ENCODE measurements at places on chromosomes 5 and 9.

DNA sequence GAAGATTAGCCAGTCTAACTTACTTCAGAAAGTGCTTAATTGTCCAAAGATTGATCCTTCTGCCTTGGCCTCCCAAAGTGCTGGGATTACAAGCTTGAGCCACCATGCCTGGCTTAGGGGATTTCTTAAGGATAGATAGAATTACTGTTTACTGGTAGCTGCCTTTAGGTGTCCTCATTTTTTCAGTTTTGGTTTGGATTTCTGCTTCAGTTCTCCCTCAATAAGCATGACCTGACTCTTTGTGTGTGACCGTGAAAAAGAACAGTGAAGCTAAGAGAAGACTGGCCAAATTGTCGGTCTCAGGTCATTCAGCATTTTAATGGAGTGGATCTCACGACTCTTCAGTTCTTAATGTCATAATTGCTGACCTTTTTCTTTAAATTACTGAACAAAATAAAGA, 22.9 kb upstream of the CMYA5 start:
- no peak for DNase-seq

DNA sequence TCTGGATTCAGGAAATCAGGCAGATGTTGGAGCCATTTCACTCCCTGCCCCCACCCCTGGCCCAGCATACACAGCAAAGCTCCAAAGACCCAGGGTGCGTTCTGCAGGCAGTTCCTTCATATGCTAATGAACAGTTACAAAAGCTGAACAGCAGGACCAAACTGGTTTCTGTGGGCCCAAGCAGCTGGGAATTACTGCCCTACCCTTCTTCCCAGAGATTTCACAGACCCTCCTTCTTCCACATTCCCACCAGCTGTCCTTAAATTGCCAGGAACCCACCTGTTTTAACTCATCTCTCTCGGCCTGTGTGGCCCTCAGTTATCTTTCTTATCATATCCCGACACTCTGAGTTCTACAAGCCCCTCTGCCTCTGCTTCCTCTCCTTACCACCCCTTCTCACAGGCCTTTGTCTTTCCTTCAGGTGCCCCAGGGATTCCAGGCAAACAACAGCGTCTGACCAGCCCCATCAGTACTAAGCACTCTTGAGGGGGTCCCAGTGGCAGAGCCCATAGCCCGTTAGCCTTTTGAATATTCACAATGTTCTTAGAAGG, 10.6 kb upstream of the F2RL1 start:
- DNase-seq: peak; percentile 87

GRCh38 chr9:81108391-81108790, 581.0 kb downstream of the TLE1 start:
- DNase-seq: no peak

DNA sequence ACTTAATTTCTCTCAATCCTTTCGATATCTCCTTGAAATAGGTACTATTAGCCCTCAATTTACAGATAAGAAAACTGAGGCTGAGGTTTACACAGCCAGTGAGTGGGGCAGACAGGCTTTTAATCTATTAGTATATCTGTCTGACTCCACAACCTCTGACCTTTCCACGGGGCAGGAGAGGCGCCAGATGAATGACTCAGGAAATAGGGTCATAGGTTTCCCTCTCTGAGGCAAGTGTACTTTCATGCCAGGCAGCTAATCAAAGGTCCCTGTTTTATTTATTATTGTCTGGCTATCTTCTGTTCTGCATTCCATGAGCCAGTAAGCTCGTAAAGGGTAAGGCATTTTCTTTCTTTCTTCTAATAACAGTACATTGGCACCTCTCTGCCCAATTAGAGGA, 79.6 kb upstream of the KLF4 start:
- DNase-seq: no peak

DNA sequence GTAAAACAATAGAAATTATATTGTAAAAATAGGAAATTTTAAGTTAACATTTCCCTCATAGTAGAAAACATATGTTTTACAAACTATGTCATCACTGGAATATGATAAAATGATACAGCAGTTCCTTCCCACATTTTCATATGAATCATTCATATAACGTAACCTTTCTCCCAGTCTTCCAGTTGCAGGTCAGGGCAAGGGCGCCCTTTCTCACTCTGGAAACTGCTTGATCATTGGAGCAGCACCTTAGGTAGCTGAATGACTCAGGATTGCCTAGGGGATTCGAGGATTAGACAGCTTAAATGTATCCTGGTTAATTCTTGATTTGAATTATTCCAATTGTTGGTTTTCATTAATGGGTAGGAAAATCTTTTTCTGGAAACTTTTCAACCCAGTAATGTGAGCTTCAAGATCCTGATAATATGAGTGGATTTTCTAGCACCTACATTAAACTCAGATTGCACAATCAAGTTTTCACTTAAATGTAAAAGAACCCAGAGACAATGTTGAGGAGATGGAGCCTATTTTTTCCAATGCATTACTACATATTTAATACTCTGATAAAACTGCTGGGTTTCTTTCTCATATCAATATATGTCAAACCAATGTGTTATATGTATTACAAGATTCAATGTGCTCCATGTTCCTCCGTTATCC, 32.6 kb upstream of the ANXA1 start:
- no peak for DNase-seq

- DNase-seq: no peak
Observed at GRCh38 chr5:123543438-123543837, 31.5 kb downstream of the CSNK1G3 start.

- no peak for DNase-seq
Observed at GRCh38 chr5:45454114-45454513, 242.1 kb downstream of the HCN1 start.

DNA sequence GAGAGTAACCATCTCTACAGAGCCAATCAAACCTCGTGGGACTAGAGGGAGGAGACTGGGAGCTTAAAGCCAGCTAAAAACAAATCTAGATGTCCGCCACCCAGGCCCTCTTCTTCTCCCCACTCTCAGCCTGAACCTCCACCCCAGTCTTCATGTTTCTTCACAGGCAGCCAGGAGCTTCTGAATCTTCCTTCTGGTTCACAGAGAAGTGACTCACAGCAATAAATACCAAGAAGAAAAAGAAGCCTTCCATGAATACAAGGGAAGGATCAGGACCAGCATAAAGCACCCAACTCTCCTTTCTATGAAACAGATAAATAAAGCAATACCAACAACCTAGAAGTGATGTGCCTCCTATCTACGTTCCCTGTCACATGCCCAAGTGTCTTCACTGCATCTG, 103.3 kb upstream of the SLIT3 start:
- no peak for DNase-seq
